ENCODE measurements at places on chromosomes 11 and 22. TPM values are rescaled to one million over a fixed set of nuclear protein-coding genes. Genes with fewer than 3 reads are reported as not detected.

Gene ROBO4
- total RNA-seq, result under 0.01 TPM

Gene KCNE3
- total RNA-seq, result under 0.01 TPM

Gene SAA1
- total RNA-seq, result 0.43 TPM

Gene HSPB2
- 0.64 TPM for total RNA-seq

Gene DGAT2
- 0.43 TPM for total RNA-seq

Gene SLC5A4
- total RNA-seq, result not detected

Gene SPTBN2
- 1.3 TPM for total RNA-seq

Gene NCAM1
- total RNA-seq, result 2.9 TPM

Gene RAG2
- not detected for total RNA-seq

Gene OAF
- total RNA-seq, result 29.0 TPM

Gene B3GAT1
- not detected for total RNA-seq

GRCh38 chr22:26781062-26781461 is 123.7 kb downstream of the MIAT start:
- no peak for DNase-seq

GRCh38 chr11:73283276-73284000 is 11.3 kb downstream of the P2RY6 start:
- no peak for DNase-seq

- no peak for DNase-seq
Measured at GRCh38 chr11:13105237-13105844, 96.2 kb downstream of the RASSF10 start.

- no peak for DNase-seq
Measured at GRCh38 chr11:130815956-130816355, 100.3 kb downstream of the SNX19 start.

- DNase-seq, result peak; percentile 99
Measured at GRCh38 chr22:38181453-38182200, at the start of gene PLA2G6. TSS of gene PLA2G6 (minus strand) at chr22:38181830. CDS start at chr22:38169426, 12,404 bp downstream.

DNA sequence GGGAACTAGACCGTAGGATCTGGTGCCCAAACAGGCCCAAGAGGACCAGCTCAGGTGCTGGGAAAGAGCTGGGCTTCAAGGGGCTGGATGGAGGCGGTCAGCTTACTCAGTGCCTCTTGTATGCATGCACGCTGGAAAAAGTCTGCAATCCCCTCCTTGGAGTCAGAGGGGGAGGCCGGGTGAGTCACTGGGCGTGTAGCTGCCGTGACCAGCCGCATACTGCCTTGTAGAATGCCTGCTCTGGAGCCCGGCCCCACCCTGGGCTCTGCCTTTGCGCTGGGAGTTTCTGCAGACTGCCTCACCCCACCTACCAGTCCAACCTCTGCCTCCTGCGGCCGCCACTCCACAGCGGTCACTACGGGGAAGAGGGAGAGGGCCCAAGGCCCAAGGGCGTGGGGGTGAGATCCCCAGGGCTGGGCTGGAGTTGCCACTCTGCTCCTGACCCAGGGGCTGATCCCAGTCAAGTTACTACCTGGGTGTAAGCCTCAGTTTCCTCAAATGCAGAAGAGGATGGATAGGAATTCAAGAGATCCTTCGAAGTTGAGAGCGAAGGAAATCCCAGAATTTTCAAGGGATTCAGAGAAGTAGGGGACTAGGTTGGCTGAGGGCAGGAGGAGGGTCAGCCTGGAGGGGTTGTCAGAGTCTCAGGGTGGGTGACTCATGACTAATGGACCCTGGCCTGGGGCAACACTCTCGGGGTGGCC is 4.2 kb downstream of the MRGPRF start:
- peak; percentile 97 for DNase-seq

DNA sequence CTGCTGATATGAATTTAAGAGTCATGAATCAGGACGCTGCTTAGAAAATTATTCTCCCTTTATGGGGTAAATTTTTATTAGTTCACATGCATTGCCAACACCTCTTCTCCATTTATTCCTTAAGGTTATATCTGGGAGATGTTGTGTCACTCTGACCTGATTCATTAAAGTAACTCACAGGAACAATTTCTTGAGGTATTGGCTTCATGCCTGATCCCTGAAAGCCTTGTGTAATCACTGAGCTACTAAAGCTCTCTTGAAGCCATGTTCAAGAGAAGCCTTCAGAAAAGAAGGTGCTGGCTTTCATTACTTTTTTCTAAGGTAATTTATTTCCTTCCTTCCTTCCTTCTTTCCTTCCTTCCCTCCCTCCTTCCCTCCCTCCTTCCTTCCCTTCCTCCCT is 420.6 kb downstream of the RAB38 start:
- no peak for DNase-seq

GRCh38 chr11:85475660-85476517 is 151.3 kb downstream of the DLG2 start:
- DNase-seq, result no peak

DNA sequence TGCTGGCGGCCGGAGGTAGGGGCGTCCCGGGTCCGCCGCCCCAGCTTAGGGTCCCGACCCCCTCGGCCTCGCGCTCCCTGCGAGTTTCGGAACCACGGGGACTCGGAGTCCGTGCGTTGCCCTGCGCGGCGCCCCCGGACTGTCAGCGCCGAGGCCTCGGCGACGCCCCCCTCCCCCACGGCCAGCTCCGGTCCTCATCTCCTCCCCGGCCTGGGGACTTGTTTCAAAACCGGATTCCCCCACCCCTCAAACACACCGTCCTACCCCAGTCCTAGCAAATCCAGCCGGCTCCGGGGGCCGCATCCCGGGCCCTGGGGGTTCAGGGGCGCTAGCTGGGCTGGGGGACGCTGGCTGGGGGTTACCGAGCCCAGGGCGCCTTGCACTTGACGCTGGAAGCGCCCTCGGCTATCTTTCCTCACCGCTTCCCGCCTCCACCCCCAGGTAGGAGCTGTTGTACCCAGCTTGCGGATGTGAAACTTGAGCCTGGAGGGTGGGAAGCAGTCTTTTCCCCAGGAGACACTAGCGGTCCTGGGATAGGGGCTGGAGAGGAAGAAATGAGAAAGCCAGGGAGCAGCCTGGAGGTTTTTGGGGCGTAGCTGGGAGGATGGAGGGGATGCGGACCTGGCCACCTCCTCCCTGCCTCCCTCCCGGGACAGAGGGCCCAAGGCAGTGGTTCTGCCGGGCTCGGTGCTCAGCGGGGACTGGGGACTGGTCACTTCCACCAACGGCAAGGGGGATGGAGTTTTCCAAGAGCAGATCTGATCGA is 550 bp downstream of the FBLN1 start:
- DNase-seq, result no peak

- no peak for DNase-seq
Measured at GRCh38 chr11:47105974-47106373, 70.7 kb downstream of the ARFGAP2 start.

GRCh38 chr11:30150425-30150824 is 80.4 kb upstream of the FSHB start:
- DNase-seq, result no peak

DNA sequence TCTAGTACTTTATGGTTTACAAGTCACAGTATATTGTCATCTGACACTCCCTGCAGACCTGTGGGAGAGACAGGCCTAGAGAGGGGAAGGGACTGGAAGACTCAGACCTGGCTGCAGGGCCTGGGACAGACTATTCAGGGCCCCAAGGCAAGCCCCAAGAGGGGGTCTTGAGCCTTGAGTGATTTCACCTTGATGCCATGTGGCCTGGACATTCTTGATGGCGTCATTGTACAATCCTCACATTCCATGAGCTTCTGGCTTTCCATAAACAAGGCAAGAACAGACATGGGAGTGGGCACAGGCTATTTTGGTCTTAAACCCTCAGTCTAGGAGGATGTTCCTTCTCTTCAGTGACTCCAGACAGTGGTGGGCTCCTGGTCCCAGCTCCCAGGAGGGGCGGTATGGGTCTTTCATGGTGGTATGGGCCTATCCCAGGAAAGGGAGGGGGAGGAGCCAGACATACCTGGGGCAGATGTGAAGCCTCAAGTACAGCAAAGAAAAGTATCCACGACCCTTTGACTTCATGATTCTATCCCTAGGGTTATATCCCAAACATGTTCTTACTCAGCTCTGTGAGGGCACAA is 1.8 kb upstream of the TBC1D10A start:
- peak; percentile 63 for DNase-seq

GRCh38 chr11:128686021-128686741 is 7.7 kb upstream of the FLI1 start:
- DNase-seq, result no peak

- DNase-seq, result peak; percentile 39
Measured at GRCh38 chr22:41888627-41889200, 26.2 kb downstream of the SHISA8 start.

- DNase-seq, result no peak
Measured at GRCh38 chr11:116581349-116581748, 191.4 kb downstream of the BUD13 start.

GRCh38 chr11:47977623-47978022 is 2.7 kb upstream of the PTPRJ start:
- DNase-seq, result peak; percentile 39

GRCh38 chr11:72263361-72263760 is 19.4 kb upstream of the PHOX2A start:
- DNase-seq, result peak; percentile 51

DNA sequence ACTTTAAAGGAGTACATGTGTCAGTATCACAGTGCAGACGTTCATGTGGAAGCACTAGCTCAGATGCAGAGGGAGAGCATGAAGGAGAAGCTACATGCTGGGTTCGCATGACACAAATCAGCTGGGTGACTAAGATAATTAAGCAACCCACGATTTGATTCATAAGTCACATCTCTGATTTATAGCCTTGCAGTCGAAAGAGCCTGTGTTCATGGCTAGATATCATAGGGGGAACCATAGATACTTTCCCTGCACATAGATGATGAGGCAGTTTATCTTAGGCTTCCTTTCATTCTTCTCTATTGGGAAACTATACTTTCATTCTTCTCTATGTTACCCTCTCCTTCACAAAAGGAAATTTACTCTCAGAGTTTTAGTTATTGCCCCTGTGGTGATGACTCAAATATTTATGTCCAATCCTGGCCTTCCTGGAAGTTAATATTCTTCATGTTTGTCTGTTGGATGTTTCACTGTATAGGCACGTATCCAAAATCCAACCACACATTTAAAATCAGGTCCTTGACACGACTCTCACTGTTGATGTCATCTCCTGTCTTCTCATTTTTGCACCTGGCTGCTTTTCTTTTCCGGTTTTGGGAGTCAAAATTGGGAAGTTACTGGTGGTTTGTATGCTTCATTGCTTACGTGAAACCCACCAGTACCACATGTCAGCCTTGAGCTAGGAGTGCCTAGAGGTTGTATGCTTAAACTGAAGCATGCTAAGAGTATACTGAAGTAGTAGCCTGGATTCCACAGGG is 56.3 kb upstream of the SLC5A12 start:
- DNase-seq, result peak; percentile 64

DNA sequence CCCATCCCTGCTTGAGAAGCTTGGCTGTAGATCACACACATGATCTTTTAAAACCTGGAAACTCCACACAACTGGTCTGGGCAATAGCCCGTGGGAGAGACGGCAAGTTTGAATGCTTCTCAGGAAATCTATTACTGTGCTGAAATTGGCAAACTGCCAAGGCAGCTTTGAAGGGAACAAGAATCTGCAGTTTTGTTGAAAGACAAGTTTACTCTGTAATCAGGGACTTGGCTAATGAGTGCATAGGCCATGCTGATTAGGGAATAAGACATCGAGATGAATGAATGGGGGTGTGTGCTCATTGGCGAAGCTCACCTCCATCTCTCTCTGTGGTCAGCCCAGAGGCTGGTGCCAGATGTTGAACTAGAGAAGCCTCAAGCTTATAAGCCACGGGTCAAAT is 218.8 kb downstream of the HIPK3 start:
- DNase-seq, result peak; percentile 43

DNA sequence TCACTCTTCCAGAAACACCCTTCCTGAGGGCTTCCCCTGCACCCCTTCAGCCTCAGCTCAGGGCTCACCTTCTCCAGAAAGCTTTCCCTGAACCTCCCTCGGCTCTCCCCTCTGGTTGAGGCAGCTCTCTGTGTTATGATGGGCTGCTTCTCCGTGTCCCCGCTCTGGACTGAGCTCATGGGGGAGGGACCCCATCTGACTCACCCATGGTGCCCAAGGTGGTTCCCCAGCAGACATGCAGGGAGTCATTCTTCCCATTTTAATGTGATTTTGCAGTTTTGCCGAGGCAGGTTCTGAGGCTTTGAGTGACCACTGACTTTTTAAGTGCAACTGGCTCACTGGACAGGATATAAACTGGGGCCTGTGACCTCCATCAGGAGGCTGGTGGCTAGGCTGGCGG is 495.1 kb downstream of the TBC1D22A start:
- DNase-seq, result no peak

DNA sequence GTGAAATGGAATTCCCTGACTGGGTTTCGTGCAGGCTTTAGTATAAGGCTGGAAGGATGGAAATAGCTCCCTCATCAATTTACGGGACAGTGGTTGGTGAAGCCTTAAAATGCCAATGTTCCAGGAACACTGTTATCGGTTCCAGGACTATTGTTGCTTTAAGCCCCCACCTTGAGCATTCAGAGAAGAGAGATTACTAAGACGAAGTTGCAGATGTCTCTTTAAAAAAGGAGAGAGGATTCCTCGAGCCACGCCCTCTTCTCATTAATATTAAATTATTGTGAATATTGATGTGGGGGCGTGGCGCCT is 195 bp upstream of the CREB3L1 start:
- DNase-seq, result peak; percentile 82

DNA sequence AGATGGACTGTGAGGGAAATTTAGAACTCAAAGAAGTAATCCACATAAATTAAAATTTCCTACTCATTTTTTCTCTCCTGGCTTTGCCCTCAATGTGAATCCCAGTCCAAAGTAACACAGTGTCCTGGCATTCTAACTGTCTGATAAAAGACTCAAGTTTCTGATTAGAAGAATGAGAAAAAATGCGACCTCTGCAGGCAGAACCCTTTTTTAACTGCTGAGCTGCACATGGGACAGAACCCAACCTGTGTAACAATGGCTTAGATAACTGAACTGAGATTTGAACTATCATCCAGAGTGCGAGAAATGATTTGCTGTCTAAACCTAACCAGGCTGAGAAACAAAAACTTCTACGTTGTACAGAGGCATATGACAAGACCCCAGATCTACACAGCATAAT is 385.6 kb upstream of the LRRC4C start:
- no peak for DNase-seq

DNA sequence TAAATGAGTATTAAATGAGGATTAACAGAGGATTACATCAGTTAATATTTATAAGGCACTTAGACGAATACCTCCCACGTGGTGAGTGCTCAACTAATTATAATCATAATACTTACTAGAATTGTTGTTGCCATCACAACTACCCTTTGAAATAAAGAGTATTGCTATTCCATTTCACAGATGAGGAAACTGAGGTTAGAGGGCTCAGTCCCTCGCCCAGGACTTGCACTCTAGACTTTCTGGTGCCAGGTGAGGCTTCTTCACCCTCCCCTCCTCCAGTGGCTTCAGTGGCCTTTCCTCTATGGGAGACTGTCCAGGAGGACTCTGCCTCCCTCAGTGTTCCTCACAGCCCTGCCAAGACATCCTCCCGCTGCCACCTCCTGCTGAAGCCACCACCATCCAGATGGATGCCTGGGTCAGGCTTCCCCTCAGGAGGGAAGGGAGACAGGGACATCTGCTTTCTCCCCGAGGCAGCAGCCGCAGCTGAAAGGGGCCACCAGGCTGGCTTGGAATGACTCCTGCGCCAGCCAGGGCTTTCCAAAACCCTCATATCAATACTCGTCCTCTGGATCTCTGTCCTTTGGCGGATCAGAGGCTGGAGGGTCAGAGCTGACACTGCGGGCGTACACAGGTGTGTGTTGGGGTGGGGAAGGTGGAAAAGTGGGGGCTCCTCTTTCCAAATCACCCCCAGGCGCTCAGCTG is 580.1 kb downstream of the BUD13 start:
- no peak for DNase-seq

All from fibroblast of villous mesenchyme (primary cell).